Fibroblast of upper back skin (primary cell): ENCODE measurements at places on chromosomes 4 and X.
A peak's percentile ranks its signal among the peaks of the same experiment; 100 is the strongest.

DNA sequence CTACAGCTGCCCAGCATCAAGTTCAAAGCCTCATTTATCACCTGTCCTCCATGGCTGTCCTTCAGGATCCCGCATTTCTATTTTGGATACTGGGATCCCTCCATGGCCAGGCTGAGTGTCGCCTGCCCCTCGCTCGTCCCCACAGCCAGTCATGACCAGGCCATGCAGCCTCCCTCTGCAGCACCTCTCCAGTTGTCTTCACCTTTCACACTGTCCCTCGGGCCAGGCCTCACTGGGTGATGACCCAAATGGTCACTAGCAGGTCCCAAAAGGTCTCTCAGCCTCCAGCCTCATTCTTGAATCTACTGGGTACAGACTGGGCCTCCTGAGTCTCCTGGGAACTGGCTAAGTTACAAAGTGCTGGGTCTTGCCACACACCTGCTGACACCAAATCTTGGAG is 48.7 kb upstream of the HELT start:
- DNase-seq = no peak

GRCh38 chr4:42482516-42483327 is 85.4 kb downstream of the SHISA3 start:
- DNase-seq = peak; percentile 36

GRCh38 chr4:48470570-48470969 is 12.6 kb upstream of the SLC10A4 start:
- peak; percentile 16 for DNase-seq

DNA sequence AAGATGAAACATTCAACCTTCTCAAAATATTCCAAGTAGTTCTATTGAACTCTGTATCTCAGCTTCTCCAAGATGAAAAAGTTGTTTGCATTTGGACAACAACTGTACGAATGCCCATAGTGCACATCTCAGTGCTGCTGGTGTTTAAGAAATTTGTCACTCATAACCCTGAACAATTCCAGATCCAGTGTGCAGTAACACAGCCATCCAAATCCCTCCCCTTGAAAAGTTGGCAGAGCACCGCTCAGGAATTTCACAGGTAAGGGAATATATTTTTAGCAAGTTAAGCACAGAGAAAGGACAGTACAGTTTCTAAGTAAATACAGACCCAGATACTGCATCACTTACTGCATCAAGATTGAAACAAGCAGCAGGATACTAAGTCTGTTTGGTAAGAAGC is 104.7 kb downstream of the CNOT6L start:
- DNase-seq = no peak

- no peak for DNase-seq
These were observed 52.6 kb downstream of the LIMCH1 start for GRCh38 chr4:41590591-41590990.
